ENCODE measurements at places on chromosomes 13 and 19. TPM values are rescaled to one million over a fixed set of nuclear protein-coding genes. Genes with fewer than 3 reads are reported as not detected.

DNA sequence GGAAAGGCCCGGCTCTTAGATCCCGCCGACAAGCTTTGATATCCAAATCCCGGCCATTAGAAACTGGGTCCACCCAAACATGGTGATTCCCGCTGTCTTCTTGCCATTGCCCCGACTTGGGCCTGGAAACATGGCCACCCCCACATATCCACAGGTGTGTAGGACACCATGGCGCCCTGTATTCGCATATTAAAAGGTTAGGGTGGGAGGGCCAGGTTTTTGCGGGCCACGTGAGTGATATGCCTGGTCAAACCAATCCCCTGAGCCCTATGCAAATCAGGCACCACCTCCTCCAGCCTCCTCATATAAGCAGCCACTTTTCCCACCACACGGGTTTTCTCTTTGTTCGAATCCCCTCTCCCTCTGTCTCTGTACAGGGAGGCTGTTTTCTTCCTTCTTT, 766.4 kb downstream of the UQCRFS1 start:
- DNase-seq: no peak

DNA sequence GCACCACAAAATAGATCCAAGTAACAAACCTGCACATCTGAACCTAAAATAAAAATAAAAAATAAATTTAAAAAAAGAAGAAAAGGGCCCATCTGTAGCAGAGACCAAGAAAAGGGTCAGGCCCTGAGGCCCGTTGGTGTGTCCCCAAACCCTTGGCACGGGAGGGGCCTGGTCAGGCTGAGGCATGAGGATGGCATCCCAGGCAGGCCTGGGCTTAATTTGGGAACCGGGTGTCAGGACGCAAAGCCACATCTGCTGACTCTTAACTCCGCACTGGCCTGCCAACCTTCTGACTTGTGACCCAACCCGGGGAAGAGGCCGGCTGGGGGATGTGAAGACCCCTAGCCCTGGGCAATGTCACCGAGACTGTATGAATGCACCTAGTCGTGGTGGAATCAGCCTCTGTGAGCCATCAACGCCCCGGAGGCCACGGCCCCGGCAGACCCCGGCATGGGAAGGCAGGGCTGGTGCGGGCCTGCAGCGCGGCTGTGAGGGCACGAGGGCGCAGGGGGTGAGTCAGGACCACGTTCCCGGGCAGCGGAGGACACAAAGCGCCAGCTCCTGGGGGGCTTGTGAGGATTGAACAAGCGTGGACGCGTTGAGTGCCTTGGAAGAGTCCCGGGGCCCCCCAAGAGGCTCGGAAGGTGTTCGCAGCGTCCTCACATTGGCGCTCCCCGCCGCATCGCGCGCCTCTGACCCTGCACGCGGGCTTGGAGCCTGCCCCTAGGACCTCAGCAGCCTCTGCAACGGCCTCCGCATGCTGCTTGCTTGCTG, 38.2 kb downstream of the ATP12A start:
- DNase-seq: no peak

Gene TMPRSS9
- not detected for polyA plus RNA-seq

DNA sequence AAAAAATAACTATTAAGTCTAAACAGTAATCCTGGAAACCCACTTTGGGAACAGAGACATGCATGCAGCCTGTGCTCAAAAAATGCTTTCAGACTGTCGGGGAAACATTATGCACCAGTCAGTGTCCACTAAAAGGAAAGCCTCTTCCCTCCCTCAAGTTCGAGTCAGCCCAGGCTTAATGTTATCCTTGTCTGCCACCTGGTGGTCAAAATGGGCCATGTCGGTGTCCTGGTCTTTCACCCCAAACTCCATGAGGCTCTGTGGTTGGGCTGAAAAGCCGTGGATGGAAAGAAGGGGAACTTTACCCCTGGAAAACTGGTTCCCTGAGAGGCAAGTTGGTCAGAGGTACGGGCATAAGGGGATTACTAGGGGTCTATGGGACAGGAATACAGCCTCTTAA, 88.4 kb upstream of the ZNF492 start:
- DNase-seq: no peak

Gene FUT6
- not detected for polyA plus RNA-seq

Gene RPL13A
- 2,840 TPM for polyA plus RNA-seq

DNA sequence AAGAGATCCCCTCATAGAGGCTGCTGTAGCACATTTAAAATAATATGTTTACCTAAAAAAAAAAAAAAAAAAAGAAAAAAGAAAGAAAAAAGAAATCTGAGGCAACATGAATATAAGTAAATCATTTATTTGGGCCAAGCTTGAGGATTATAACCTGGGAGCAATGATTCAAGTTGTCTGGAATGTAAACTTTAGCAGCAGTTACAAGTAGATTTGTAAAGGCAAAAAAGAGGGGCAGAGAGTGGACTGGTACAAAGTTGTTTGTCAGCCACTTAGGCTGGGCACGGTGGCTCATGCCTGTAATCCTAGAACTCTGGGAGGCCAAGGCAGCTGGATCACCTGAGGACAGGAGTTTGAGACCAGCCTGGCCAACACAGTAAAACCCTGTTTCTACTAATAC, 11.3 kb downstream of the ZNF43 start:
- DNase-seq: peak; percentile 47

Gene ZNF560
- 0.36 TPM for polyA plus RNA-seq

- DNase-seq: no peak
Measured at GRCh38 chr13:104357672-104358354, 1291.6 kb upstream of the SLC10A2 start.

Gene C19orf81
- polyA plus RNA-seq: 0.31 TPM

GRCh38 chr13:83423381-83423780, 458.9 kb downstream of the SLITRK1 start:
- no peak for DNase-seq

DNA sequence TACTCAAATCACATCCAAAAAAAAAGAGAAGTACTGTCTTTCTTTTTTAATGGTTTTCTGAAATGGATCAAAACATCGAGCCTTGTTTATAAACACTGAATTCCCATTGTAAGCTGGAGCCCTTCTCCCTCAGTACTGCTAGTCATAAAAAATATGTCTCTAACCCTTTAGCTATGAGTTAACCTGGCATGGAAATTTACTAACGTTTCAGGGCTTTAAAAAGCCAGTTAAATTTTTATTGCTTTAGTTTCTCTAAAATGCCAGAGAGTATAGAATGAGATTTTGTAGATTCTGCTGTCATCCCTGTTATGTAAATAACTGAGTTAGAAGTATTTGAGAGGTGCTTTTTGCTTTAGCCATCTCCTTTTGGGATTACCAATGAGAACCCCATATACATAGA, 528.3 kb downstream of the EFNB2 start:
- no peak for DNase-seq

- DNase-seq: no peak
Measured at GRCh38 chr13:76361868-76362267, 524.3 kb downstream of the KCTD12 start.

Gene ZNF146
- 61.6 TPM for polyA plus RNA-seq

DNA sequence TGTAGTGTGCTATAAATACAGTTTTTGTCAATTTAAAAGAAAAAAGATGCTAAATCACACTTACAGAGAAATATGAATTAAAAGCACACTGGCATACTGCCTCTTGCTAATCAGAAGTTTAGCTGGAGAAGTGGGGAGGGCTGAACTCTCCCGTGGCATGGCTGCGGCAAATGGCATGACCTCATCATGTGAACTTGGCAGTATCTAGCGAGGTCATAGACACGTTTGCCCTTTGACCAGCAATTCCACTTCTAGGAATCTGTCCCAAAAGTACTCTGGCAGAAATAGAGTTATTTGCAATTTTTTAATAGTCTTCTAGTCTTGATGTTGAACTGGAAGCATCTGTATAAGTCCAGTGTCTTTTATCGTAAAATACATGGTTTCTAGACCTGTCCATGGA, 42.0 kb upstream of the MCF2L start:
- DNase-seq: no peak

Gene ZNF814
- polyA plus RNA-seq: 4.5 TPM

DNA sequence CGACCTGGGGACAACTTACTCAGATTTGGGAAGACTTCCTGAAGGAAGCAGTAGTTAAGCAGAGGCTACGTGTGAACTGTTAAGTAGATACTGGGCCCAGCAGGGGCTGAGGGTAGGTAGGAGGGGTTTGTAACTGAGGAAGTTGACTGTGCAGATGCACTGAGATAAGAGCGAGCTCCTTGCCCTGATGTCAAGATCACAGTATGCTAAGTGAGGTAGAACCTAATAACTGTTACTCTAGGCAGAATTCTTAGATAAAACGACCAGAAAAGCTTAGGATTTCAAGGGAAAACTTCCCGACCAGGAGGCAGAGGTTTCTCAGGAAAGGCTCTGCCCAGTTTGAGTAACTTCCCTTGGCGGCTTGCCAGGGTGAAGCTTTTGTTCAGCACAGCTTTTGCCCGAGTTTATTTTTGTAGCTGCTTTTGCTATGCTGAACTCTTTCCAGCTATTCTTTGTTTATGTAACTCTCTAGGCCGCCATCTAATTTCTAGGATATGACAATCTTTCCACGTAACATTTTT, 632.1 kb downstream of the DIAPH3 start:
- peak; percentile 89 for DNase-seq

DNA sequence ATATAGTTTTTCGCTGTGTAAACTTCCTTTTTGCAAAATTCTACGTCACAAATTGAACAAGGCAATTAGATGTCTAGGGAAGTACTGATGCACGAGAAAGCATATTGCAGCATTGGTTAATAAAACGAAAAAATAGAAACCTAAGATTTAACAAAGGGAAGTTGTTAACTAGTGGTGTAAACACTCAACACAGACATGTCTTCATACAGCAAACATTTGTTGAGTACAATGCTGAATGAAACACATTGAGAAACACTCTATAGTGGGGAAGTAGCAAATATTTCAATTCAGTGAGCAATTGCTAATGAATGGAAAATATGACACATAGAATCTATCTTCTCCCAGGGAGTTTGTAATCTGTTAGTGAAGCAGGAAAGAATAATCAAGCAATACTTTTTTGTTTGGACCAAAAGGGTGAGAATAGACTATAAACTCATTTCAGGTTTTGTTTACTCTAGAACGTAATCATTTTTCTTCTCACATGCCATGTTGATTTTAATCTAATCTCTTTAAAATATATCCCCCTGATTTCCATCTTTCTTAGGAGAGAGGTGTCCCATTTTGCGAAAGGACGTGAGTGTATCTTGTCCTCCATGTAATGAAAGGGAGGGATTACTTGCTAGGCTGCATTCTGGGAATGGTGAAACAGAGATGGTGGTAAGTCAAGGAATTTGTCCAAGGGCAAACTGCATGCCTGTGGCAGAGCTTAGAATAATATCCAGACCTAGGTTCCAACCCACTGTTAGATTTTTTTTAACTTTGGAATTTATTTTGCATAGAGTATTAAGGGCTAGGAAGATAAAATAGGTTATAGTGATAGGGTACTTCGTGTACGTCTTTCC, 1.7 kb upstream of the ANKRD10 start:
- peak; percentile 79 for DNase-seq

GRCh38 chr19:28284389-28284788, 928.6 kb downstream of the UQCRFS1 start:
- DNase-seq: no peak

DNA sequence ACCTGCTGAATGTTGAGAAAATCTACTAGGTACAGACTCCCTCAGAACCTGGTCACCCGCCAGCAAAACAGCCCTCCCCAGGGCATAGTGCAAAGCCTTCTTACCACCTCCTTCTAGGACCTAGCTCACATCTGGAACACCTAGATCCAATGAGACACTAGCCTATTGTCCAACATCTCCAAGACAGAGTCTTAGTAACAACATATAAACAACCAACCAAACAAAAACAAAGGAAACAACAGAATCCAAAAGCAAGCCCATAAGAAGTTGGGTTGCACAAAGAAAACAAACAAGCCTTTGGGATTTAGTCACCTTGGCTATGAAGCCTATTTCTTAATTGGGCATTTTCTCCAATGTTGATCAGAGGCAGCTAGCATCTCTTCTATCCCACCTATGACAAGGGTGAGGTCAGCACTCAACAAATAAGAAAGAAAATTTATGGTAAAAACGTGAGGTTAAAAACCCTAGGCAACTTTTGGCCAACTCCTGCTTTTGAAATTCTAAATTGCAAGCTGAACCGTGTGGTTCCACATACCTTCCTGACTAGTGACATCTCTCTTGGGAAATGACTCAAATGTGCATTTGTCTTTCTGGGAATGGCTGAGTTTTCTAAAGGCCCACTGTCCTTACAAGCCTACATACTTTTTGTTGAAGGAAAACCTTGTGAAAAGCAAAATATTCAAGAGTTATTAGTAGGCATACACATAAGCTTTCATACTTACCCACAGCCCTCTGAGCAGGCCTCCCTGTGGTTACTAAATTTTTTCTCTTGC, 66.7 kb downstream of the FAM216B start:
- DNase-seq: peak; percentile 8

- no peak for DNase-seq
Measured at GRCh38 chr19:2728783-2729387, 7.7 kb upstream of the DIRAS1 start.

GRCh38 chr13:60164234-60164889, 634 bp upstream of the DIAPH3 start:
- DNase-seq: peak; percentile 2

GRCh38 chr19:34428549-34429285, 536 bp downstream of the UBA2 start:
- DNase-seq: peak; percentile 17

Gene FSD1
- 23.4 TPM for polyA plus RNA-seq

- DNase-seq: peak; percentile 83
Measured at GRCh38 chr19:9075064-9075949, 11.6 kb upstream of the OR1M1 start.

Gene ZNF730
- polyA plus RNA-seq: 0.39 TPM

DNA sequence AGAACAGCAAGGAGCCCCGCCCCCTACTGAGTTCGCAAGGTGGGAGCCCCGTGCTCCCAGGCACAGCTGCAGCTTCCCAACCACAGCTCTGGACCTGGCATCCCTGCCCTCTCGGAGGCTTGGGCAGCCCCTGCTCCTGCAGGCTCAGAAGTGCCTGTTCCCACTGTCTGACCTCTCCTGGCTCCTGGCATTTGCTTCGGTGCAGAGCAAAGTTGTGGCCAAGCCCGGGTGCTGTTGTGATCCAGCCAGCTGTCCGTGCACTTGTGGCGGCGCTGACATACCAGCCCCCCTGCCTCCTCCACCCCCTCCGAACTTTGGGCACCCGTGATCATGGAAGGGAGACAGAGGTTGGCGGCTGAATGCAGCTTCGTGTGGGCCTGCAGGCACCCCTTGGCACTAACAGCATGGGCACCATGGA, 1386.8 kb downstream of the PCDH9 start:
- DNase-seq: no peak

DNA sequence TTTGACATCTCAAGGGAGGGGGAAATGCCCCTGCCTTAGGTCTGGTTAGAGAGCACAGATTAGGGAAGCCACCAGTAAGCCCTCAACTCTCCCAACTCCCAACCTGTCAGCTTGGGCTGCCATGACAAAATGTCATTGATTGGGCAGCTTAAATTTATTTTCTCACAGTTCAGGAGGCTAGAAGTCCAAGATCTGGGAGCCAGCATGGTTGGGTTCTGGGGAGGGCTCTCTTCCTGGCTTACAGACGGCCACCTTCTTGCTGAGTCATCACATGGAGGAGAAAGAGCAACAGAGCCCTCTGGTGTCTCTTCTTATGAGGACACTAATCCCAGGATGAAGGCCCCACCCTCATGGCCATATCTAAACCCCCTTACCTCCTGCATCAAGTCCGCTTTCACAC, 24.2 kb downstream of the C19orf12 start:
- DNase-seq: peak; percentile 49

Gene CEACAM5
- polyA plus RNA-seq: not detected

Measured in IMR-90 (cell line).